ENCODE measurements at places on chromosomes 4 and X. TPM values are rescaled to one million over a fixed set of nuclear protein-coding genes. Genes with fewer than 3 reads are reported as not detected.

- DNase-seq = no peak
Measured at GRCh38 chr4:56817840-56818491, 3.5 kb downstream of the SPINK2 start.

DNA sequence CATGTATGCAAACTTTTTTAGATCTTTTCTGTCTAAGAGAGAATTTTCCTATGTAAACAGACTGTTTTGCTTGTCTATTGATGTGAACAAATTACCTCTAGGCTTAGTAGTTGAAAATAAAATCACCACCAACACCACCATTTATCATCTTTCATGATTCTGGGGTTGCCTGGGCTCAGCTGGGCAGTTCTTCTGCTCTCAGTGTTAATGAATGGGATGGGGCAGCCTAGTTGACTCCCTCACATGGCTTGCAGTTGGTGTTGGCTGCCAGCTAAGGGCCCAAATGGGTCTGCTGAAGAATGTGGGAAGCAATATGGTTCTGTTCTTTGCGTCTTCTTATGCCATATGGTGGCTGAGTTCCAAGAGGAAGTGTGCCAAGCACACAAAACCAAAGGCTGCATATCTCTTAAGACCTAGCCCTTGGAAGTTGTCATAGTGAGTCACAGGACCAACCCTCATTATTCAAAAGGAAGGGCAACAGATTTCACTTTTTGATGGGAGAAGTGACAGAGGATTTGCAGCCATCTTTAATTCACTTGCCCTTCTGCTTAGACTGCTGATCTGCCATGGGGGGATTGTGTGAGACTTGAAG is 17.9 kb downstream of the REELD1 start:
- no peak for DNase-seq

Gene FABP2
- not detected for total RNA-seq

DNA sequence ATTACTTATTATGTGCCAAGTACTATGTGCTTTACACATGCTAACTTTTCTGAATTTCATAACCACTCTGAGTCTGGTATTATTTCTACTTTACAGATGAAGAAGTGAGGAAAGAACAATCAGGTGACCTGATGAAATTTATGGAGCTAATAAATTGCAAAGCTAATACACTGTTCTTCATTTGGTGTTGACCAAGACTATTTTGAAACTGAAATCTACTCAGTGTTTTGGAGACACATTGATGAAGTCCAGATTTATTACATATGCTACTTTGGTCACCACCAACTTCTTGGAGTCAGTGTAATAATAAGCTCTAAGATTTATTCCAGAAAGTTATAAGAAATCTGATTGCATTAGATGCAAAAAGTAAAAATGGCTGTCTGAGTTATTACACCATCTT is 637.9 kb downstream of the FAT4 start:
- no peak for DNase-seq

DNA sequence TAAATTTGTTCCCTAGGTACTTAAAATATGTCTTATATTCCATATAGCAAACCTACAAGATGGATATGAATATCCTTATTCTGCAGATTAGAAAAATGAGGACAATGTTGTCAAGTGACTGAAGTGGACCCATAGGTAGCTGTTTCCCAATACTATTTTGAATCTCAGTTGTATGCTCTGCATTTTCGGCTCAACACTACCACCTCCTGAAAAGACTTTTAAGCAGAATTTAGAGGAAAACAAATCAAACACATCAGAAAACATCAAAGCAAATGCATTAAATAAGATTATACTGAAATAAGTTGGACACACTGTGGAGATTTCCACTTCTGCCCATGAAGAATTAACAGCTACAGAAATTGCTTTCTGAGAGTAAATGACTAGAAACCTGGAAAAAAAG is 488.7 kb downstream of the TRIML1 start:
- DNase-seq = no peak

Gene PPEF2
- total RNA-seq = not detected

GRCh38 chr4:161419822-161420221 is 744.0 kb downstream of the FSTL5 start:
- peak; percentile 79 for DNase-seq

- no peak for DNase-seq
Measured at GRCh38 chr4:68773699-68774098, 42.1 kb upstream of the UGT2B10 start.

- peak; percentile 7 for DNase-seq
Measured at GRCh38 chrX:70353514-70353913, 63.6 kb downstream of the KIF4A start.

DNA sequence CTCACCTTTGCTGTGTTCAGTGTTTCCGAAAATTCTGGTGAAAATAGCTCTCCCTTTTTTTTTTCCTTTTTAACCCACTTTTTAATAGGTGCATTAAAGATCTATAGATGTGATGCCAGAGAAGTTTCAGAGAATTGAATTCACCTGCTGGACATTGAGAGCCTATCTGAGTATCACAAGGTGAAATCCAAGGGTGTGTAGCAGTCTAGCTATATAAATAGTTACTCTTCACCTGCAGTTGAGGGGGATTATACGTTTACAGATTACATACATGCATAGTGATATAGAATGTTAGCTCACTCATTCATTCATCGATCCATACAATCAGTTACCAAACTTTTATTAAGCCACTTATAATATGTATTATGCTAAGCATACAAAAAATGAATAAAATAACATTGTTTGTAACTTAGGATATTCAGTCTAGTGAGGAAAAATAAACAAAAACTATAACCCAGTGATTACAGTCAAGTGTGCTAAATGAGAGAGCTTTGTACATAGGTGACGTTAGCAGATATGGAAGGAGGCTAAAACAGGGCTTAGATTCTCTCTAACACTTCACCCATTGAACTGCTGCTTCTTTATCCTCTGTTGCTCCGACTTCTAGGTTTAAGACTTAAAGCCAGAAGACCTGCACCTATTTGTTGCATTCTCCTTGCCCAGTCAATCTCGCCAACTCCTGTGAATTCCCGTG is 769.0 kb downstream of the STIM2 start:
- DNase-seq = no peak

DNA sequence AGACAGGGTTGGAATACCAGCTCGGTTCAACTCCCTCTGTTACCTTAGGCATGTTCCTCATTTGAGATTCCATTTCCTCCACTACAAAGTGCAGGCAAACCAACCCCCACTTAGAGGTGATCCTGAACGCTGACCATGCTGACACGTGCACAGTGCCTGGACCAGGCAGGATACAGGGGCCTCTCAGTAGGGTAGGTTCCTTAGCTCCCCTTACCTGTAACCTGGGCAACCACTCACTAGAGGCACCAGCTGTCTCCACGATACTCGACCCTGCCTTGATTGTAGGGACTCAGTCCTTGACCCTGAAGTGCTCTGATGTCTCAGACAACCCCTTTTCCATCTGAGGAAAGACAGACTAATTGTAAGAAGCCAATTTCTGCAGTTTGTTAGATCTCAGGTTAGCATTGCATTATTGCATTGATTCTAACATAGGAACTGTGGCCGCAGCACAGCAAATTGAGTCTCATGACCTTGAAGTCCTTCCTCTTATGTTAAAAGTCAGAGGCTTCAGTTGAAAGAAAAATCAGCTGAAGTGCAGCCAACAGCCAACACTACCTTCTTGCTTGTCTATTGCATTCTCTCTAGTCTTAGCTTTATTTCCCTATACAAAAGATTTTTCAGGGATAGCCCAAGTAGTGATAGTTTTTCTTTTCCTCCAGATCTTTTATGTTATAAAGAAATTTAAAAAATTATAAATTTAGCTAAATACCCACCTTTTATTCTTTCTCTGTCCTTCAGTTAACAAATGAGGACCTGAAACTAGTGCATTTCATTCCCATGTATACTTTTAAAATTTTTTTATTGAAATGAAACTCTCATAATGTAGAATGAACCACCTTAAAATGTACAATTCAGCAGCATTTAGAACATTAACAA is 11.2 kb upstream of the C1QTNF7 start:
- DNase-seq = no peak

- DNase-seq = no peak
Measured at GRCh38 chr4:1370321-1371124, 23.5 kb downstream of the UVSSA start.

DNA sequence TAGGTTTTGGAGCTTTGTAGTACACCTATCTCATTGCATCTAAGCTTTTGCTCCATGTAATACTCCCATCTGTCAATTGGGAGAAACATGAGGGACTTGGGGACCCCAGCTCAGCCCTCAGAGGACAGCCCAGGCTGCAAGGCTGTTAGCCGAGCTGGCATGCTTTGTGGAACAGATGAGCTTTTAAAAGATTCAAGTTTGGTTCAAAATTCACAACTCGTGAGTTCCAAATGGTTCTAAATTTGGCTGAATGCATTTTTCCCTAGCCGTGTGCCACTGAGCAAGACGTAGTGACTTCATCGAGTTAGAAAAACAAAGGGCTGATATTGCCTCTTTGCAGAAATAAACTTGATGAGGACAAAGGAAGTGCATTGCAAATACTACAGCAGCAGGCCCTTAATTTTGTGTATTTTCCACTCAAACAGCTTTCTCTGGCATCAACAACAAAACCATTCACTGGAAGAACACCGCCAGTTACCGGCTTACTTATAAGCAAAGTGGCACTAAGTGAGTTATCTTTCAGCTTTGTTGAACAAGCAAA is 165.0 kb upstream of the HS3ST1 start:
- DNase-seq = no peak

GRCh38 chrX:72094894-72095293 is 36.8 kb downstream of the RTL5 start:
- DNase-seq = peak; percentile 89

DNA sequence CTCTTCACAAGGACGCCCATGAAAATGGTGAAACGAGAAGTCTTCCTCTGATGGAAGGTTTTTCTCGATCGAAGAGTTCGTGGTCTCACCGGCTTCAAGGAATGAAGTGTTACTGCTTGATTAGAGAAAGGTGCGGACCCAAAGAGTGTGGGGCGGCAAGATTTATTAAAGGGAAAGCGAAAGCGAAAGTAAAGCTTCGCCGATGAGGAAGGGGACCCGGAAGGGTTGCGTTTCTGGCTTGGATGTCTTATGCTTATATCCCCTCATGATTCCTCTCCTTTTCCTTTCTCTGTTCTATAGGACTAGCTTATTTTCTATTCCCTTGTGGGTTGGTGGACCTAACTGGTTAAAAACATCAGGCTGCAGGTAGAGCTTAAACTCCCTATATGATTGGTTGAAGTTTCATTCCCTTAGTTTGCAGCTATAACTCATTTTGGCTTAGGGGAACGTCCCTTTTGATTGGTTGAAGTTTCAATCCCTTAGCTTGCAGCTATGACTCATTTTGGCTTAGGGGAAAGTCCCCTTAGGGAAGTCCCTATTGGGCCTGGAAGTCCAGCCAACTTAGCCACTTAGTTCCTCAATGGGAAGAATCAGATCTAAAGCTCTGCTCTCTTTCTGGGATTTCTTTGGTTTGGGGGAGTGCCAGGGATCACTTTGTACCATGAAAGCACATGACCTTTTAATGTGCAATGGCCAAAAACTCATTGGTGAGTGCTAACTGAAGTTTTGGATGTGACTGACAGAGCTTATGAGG is 1025.0 kb upstream of the PCDH10 start:
- no peak for DNase-seq

- DNase-seq = no peak
Measured at GRCh38 chr4:54707406-54707805, 49.6 kb downstream of the KIT start.

- peak; percentile 90 for DNase-seq
Measured at GRCh38 chr4:40992472-40993295, 221.7 kb downstream of the APBB2 start.

Gene REPS2
- total RNA-seq = 6.5 TPM

Gene MOSPD2
- total RNA-seq = 18.8 TPM

Gene TLL1
- 32.7 TPM for total RNA-seq

Data from dermis blood vessel endothelial cell (primary cell).